CMK (cell line): ENCODE measurements at places on chromosomes 6 and 20.

- no peak for DNase-seq
These were observed 211.3 kb downstream of the ZNF217 start for GRCh38 chr20:53382263-53382844.

GRCh38 chr6:35213824-35214756, at the start of gene SCUBE3:
Gene SCUBE3, plus strand, starts transcription at chr6:35213956. Its CDS starts 463 bp downstream, at chr6:35214419.
- DNase-seq: no peak

DNA sequence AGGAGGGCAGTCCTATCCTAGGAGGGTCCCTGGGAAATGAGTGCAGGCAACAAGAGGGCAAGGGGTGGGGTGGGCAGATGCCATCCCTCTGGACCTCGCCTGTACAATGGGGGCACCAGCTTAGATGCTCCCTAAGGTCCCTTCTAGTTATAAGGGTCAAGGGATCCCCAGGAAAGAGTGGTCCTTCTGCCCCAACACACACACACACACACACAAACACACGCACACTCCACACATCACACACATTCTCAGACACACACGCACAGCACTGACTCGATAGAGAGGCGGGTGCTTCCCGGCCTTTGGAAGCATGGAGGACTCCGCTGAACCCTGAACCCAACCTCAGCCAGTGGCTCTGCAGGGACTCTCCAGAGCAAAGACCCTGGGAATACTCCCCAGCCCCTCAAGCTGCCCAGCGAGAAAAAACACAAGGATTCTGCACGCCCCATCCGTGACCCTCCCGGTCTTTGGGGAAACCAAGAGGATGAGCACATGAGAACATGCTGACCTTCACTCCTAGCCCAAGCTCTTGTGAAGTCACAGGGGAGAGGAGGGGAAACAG, 64.6 kb downstream of the MDGA1 start:
- no peak for DNase-seq

GRCh38 chr20:41228858-41229257, 88.7 kb downstream of the ZHX3 start:
- DNase-seq: no peak

- DNase-seq: no peak
These were observed 9.6 kb upstream of the PLG start for GRCh38 chr6:160692369-160692959.

GRCh38 chr6:166751051-166751595, 124.1 kb upstream of the RPS6KA2 start:
- no peak for DNase-seq

GRCh38 chr6:40532349-40533000, 54.7 kb downstream of the LRFN2 start:
- no peak for DNase-seq

- no peak for DNase-seq
These were observed 1784.9 kb upstream of the DEFB115 start for GRCh38 chr20:29472606-29473005.

GRCh38 chr20:57530327-57530981, 5.5 kb upstream of the CTCFL start:
- no peak for DNase-seq

DNA sequence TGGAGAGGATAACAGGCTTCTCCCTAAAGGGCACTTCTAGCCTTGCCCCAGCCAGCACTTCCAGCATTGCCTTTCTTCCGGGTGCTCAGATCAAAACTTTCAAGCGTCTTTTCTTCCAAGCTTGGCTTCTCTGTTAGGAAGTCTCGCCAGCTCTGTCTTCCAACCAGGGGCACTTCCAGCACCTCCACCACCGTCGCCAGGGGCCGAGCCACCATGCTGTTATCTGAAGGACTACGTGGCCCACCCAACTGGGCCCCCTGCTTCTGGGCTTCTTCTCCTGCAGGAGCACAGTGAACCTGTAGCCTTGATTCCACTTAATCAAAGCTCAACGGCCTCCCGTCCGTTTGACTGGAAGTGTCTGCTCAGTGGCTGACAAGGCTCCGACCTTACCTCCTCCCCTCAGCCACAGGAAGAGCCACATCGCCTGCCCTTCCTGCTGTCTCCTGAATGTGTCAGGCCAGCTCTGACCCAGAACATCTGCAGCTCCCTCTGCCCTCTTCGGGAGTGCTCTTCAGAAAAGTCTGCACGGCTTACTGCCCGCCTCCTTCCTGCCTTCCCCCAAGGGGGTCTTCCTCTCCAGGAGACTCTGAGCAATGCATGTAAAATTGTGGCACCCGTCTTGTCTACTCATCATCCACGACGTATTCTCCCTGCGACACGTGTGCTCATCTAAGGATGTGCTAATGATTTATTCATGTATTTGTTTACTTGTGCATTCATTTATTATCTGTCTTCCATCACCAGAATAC, 527.0 kb downstream of the CDH26 start:
- no peak for DNase-seq

DNA sequence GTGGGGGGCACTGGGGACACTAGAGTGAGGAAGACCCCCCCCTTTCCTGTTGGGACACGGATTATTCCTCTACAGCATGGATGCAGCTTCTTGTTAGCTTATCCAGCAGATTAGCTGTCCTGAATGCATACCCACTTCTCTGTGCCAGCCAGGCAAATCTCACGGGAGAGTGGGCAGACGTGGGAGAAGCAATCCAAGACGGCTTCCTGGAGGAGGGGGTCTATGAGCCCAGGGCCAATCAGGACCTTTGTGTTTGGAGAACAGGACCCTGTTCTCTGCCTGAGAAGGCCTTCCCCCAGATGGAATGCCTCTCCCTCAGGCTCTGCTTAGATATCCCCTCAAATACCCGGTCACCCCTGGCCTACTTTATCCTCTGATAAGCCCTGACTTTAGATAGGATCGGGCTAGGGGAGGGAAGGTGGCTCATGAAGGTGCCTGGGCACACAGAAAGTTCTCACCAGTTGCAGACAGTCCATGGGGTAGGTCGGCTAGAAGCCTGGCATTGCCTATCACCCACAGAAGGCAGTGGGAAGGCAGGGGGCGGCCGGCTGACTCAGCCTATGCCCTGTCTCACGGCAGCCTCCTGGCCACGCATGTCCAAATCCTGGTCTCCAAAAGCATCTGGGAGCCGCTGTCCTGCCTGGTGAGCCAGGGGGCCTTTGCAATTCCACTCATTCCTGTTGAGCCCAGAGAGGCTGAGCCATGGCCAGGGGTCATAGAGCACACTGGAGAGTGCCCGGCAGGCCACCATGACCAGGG, 34.7 kb downstream of the SUN5 start:
- DNase-seq: no peak

- no peak for DNase-seq
These were observed 166.6 kb upstream of the RREB1 start for GRCh38 chr6:6941201-6941600.

DNA sequence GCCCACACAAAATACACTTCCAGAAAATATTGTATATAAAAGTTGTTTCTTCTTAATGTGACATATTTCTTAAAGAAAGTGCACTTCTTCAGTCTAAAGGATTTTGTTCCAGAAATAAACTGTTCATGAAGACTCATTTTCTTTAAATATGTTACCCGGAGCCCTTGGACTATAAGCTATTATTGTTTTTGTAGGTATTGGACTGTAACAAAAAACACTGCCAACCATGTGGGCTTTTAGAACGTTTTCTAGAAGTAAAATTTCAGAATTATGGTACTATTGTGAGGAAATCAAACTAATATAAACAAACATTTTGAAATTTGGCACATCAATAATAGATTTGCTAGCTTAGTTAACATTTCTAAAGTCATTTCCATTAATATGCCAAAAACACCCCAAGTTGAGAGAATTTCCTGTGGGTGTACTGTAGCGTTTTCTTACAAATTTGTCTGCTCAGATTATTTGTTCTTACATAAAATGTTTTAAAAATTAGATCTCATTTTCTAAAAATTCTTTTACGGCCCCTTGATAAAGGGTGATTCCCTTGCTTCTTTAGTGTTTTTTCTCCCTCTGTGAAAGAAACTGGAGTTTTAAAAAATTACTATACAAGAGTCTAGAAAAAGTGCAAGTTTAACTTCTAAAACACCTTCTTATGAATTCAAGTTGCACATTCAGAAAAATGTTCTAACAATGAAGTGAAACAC, 3.4 kb downstream of the NKX2-4 start:
- no peak for DNase-seq

GRCh38 chr20:63639093-63639975, 12.4 kb upstream of the GMEB2 start:
- DNase-seq: no peak

DNA sequence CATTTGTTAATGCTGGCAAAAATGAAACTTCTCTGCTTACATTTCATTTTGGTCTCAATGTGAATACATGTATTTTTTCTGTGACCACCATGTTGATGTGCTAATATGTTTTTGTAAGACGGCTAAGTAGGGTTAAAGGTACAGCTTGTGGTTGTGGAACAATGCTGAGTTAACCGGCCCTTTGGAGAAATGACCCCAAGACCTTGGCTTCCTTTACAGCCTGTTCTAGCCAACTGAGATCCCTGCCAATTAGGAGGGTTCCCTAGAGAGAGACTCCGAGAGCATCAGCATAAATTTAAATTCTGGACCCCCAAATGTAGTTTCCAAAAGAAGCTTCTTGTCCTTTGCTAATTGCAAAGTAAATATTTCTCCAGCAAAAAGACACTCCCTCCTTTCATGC, 44.4 kb downstream of the RSPO3 start:
- no peak for DNase-seq

DNA sequence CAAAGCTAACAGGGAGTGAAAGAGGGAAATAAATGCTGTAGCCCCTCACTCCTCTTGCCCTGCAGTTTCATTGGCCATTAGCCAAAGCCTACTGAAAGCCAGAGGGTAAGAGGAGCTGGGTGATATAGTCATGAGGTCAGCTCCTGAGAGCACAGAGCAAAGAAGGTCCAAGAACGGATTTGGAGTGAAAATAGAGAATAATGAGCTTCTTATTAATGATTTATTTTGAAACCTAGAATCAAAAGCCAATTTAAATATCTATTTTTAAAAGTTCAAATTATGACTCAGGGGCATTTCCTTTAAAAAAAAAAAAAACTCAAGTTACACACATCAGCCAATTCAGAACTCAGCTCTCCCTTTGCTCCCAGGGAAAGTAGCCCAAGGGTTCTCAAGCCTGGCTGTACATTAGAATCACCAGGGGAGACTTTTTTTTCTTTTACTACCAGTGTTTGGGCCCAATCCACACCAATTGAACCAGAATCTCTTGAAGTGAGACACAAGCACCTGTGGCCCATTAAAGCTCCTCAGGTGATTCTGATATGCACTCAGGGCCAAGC, 79.1 kb downstream of the SNAP25 start:
- DNase-seq: no peak

DNA sequence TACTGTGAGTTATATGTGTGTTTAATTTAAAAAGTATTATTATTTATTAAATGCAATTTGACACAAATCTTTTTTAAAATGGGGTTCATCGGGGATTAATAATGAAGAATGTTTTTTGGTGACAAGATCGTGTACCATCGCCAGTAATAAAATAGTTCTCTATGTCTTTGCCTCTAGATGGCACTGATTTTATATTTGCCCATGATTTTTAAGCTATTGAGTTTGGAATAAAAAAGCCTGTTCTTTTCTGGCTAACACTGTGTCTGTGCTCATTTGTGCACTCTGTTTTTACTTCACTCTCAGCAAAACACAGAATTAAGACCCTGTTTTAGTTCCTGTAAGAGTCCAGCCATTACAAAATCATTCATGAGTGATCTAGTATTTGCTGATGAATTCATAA, 127.0 kb downstream of the FARS2 start:
- no peak for DNase-seq

DNA sequence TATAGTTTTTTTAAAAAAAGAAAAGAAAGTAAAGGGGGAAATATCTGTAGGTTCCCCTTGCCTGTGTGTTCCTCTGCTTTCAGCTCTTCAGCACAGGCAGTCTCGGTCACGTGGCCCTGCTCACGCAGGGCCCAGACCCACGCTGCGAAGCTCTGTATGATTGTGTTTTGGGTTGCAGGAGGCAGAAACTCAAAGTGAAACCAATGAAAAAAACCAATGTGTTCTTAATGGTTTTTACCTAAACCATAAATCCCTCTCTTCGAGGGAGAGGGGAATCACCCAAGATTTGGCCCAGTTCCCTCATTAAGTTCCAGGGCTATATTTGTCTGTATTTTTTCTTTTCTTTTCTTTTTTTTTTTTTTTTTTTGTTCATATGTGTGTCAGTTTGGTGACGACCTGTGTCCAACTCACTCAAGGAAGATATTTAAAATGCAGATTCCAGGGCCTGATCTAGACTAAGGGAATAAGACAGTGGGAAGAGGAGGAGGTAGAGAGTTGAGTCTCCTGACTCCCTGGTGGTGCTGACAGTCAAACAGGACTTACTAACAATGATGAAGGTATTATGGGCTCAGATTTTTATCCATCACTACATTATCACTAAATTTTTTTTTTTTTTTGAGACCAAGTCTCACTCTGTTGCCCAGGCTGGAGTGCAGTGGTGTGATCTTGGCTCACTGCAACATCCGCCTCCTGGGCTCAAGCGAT, 33.8 kb upstream of the RREB1 start:
- DNase-seq: no peak

DNA sequence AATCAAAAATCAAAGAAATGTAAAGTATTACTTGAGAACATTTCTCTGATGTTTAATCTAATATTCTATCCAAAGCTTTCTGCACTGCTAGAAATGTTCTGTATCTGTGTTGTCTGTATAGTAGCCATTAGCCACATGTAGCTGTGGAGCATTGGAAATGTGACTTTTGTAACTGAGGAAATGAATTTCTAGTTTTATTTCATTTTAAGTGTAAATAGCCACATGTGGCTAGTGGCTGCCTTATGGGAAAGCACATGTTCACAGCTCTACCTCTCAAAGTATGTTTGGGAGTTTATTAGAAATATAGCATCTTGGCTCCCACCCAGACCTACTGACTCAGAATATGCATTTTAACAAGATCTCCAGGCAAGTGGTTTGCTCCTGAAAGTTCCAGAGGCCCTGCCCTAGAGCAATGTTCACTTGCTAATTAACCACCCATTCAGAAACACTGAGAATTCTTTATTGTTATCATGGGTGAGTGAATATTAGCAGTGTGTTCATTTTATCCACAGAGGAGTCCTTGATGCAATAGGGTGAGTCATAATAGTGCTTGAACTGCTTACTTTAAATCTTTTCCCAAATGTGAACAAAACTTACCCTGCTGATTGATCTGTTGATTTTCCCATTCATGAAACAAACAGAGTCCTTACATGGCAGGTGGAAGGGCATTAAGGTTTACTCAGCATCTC, 282.7 kb downstream of the PLCB1 start:
- DNase-seq: no peak

GRCh38 chr6:21666853-21667681, 73.5 kb downstream of the SOX4 start:
- no peak for DNase-seq

- DNase-seq: no peak
These were observed 82.5 kb upstream of the CLVS2 start for GRCh38 chr6:122913558-122913957.

GRCh38 chr6:20790032-20790791, 256.0 kb downstream of the CDKAL1 start:
- DNase-seq: no peak

GRCh38 chr6:34792605-34793500, 970 bp downstream of the BLTP3A start:
- DNase-seq: peak; percentile 15

GRCh38 chr6:45156075-45156474, 172.1 kb upstream of the RUNX2 start:
- peak; percentile 20 for DNase-seq
